ENCODE measurements at places on chromosomes 2 and 18.

DNA sequence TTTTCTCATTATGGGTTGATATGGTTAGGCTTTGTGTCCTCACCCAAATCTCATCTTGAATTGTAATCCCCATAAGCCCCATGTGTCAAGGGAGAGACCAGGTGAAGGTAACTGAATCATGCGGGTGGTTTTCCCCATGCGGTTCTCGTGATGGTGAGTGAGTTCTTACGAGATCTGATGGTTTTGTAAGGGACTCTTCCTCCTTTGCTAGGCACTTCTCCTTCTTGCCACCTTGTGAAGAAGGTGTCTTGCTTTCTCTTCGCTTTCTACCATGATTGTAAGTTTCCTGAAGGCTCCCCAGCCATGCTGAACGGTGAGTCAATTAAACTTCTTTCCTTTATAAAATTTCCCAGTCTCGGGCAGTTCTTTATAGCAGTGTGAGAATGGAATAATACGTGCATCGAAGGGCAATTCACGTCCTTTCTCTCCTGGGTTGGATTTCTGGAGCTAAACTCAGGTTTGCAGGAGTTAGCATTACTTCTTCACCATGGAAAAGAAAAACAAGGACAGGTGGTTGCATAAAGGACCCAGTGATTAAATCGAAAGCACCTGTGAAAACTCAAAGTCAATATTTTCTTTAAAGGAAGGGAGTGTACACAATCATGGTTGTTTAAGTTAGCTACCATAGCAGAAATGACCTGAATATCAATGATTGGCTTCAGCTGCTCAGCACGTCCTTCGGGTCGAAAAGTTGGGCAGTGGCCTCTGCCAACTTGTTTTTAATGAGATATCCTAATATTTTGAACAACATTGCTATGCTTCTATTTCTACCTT, 54.1 kb downstream of the CDC42EP3 start:
- no peak for DNase-seq

DNA sequence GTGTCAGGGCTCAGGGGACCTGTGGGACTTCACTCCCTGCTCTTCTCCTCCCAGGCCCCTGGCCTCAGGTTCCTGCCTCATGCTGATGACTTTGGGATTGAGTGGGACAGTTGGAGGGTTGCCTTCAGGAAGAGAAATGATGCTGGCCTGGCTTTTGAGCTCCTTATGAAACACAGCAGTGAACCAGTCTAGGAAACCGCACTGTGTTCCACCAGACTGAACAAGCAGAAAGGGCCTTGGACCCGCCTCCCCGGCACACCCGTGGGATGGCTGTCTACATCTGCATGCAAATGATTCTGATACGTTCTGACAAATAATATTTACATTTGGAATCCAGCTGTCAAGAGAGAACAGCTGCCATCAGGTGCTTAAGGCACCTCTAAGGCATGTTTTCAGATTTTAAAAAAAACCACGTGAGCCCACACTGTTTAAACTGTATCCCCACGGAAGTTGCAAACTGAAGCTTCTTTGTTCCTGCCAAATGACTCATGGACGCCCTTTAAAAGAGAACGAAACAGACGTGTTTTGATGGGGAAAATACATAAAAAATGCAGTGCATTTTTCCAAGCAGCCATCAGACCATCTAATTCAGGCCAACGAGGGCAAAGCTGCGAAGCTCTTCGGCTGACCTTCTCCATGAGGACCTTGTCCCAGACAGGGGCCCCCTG, 27.6 kb upstream of the ASAP2 start:
- no peak for DNase-seq

DNA sequence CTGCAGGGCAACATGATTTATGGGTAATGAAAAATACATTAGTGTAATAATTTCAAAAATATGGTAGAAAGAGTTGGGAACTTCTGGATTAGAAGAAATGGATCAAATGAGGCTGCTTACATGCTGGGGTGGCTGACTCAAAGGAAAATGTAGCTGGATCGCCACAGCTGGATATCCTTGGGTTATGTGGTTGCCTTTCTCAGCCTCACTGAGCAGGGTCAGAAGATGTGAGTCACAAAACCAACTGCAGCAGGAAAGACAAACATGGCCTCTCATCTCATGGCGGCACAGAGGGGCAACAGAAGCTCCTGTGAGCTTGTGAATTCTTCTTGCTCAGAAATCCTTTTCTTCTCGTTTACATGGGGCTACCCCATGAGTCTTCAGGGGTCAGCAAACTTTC, 317.1 kb upstream of the SPRED2 start:
- DNase-seq, result no peak

DNA sequence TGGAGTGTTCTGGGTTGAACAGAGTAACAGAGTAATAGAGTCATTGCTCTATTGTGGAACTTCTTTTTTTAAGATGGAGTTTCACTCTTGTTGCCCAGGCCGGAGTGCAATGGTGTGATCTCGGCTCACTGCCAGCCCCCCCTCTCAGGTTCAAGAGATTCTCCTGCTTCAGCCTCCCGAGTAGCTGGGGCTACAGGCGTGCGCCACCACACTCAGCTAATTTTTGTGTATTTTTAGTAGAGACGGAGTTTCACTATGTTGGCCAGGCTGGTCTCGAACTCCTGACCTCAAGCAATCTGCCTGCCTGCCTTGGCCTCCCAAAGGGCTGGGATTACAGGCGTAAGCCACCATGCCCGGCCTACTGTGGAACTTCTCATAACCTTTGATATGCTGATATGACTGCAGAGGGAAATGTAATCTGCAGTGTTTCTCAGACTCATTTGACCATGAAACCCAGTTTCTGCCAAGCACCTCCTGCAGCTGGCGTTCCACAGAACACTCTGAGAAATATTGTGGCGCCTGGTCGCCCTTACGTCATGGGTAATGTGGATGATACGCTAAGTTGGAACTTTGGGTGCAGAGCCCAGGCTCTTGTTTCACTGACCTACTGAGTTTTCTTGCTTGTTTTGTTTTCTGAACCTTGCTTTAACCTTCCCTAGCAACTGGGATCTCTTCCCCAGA, 213.8 kb downstream of the BCL2 start:
- no peak for DNase-seq

DNA sequence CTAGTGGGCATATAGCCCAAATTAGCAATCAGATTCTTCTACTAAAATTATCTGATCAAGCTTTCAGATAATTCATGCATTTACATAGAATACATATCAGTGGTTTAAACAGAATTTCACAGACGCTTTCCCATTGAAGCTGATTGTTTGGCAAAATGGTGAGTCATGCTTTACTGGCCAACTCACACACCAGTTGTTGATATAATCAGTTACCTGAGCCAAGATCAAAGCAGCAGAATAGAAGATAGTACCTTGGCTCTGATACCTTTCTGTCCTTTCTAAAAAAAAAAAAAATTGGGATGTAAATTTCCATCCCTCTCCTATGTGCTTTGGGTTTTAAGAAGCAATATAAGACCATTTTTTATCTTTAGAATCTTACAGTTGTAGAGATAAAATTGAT, 178.0 kb downstream of the MCFD2 start:
- no peak for DNase-seq

DNA sequence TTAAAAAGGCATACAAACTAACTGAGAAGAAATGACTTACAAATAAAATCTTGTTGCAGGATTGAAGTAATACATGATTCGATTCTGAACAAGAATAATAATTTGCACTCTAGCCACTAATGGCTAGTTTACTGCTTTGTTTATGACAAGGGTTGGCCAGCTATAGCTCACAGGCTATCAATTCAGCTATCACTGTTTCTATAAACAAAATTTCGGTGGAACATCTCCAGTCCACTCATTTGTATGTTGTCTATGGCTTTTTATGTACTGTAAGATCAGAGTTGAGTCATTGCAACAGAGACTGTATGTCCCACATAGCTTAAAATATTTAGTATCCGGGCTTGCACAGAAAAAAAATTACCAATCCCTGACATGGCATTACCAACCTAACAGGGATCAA, 543.7 kb upstream of the CNTNAP5 start:
- DNase-seq, result no peak

DNA sequence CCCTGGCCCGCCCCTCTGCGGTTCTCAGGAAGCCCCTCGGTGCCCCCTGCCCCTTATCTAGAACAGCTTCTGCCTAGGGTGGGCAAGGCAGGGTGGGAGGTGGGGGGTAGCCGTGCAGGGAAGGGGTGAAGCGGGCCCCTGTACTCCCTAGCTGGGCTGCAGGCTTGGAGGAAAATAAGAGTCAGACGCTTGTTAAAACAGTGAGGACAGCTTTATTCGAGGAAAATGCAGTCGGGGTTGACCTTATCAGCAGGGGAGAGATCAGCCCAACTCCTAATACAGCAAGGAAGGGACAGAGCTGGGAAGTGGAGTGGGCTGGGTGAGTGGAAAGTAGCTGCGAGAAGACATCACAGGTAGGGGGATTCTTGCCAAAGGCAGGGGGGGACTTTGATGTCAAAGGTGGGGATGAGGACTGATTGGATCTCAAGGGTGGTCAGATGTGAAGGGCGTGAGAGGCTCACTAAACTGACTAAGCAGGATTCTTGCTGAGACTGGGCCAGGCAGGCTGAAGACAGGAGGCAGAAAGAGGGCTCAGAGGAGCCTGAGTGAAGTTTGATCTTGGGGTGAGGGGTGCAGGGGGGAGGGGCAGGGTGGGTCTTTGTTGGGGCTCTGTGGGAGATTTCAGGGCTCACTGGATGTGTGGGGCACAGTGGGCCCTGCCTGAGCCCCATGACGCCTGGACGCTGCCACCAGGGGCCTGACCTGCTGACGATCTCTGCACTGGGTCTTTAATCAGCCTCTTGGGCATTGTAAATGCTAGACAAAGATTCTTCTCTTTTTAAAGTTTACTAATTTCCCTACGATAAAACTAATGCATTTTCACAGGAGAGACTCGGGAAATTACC, 29.9 kb downstream of the HPCAL1 start:
- peak; percentile 32 for DNase-seq

DNA sequence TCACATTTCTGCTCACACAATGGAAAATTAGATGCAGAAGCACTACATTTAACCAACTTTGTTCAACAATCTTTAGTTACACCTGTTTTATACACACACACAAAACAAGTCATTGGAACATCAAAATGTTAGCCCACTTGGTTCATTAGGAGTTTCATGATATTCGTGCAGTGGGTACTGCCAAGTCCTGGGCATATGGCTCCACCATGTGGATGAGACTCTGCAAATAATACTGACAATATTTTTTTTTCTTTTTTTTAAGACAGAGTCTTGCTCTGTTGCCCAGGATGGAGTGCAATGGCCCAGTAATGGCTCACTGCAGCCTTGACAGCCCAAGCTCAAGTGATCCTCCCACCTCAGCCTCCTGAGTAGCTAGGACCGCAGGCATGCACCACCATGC, 34.5 kb upstream of the GRB14 start:
- no peak for DNase-seq

- DNase-seq, result no peak
Observed at GRCh38 chr2:38608755-38609154, 6.0 kb upstream of the HNRNPLL start.

DNA sequence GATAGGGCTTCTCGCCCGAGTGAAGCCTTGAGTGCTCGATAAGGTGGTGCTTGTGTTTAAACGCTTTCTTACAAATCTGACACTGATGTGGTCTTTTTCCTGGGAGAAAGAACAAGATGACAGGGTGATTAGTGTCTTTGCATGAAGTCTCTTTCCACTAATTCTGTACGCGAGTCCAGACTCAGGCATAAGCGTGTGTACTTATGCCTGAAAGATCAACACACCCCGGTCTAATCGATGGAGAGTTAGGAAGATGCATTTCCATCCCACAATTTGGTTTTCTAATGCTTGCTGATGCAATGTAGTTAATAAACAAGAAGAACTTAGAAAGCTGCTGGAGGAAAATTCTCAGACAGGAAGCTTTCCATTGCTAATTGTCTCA, 130.0 kb downstream of the ZEB2 start:
- DNase-seq, result no peak

- no peak for DNase-seq
Observed at GRCh38 chr2:24020244-24020643, 10.4 kb downstream of the MFSD2B start.

- DNase-seq, result no peak
Observed at GRCh38 chr2:29082804-29083495, 8.6 kb upstream of the PCARE start.

- no peak for DNase-seq
Observed at GRCh38 chr2:222305516-222306392, 7.0 kb upstream of the PAX3 start.

DNA sequence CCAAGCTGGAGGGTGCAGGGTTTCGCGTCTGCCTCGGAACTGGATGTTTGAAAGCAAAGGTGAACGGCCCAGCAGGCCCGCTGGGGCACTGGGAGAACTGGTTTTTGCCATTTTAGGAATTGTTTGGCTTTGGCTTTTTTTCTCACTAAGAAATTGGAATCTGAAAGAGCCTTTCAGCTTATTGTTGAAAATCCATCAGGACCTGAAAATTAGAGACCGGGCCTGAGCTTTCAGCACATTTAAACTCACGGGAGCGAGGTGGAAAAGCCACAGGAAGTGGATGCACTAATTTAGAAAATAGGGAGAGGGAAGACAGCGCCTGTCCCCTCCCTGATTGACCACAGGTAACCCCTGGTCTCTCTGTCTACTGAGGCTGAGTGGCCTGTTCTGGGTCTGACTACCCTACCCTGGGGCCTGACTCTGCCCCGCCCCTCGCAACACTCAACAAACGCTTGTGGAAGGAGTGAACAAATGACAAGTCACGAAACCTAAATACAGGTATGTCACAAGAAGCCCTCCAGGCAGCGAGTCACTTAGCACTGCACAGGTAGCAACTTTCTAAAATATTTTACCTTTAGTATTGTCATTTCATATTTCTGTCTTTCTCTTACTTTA, 100.3 kb upstream of the MBOAT2 start:
- no peak for DNase-seq

GRCh38 chr2:33766175-33766574, 167.1 kb upstream of the FAM98A start:
- DNase-seq, result no peak

GRCh38 chr2:216491793-216492596, 6.6 kb upstream of the RPL37A start:
- no peak for DNase-seq

DNA sequence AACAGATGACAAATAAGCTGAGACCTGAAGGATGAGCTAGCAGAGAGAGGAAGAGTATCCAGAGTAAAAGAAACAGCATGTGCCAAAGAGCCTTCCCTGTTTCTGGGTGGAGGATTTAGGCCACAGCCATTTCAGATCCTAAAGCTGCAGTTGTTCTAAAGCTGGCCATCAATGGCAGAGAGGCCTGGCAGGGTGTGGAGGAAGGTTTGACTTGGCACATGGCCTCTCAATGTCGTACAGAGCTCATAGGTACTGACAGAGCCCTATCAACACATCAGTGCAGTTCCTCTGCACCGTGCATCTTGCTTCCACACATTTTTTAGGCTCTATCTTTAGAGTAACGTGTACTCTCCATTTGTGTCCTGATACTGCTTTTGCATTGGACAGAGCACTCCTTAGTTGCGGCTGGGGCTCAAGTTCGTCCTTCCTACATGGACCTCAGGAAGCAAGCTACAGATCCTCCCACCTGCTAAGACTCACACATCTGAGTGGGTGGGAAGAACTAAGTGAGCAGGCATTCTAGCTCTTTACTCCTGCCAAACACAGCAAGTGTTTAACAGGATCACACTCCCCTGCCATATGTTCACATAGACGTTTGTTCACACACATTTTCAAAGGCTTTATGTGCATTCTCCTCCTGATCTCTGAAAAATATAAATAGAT, 3.0 kb upstream of the CHMP3 start:
- DNase-seq, result no peak

- DNase-seq, result no peak
Observed at GRCh38 chr2:86231680-86232372, 32.6 kb downstream of the MRPL35 start.

All from stimulated activated naive CD4-positive, alpha-beta T cell treated with Interleukin-2 at 50 U/mL for 16 hours (primary cell).